Mesenchymal stem cell (in vitro differentiated cells and primary cell): ENCODE measurements at places on chromosomes 1 and 21.

DNA sequence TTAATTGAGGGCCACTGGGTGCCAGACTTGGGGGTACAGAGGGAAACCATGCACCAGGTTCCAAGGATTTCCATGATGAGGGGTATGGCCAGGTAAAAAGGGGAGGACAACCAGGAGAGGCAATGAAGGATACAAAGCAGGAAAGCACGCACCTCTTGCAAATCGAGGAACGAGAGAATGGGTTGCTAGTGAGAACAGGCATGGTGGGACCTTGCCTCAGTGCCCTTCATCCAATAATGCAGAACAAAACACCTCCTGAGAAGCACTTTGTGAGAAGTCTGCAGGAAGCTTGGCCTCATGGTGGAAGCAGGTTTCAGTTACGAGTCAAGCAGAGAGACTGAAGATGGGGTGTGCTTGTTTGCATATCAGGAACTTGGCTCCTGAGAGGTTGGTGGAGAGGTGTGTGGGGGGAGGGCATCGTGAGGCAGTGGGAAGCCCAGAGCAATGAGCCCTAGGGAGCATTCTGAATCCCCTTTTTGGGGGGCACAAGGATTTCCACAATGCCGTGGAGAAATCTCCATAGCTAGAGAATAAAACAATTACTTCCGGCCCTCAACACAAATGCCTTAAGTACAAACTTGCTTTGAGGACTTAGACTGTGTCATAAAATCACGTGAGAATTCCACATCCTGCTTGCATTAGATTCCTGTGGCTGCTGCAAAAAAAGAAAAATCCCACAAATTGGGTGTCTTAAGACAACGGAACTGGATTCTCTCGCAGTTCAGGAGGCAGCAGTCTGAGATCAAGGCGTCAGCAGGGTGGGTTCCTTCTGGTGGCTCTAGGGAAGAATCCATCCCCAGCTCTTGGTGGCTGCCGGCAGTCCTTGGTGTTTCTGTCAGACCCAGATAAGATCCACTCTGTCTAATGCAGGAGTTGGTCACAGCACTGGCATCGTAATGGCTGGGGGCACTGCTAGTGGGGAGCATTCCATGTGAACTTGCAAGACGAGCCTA, 54.9 kb upstream of the BACE2 start:
- DNase-seq = no peak

- no peak for DNase-seq
Measured at GRCh38 chr1:62613325-62613727, 16.0 kb downstream of the ANGPTL3 start.

- DNase-seq = no peak
Measured at GRCh38 chr1:241310451-241310850, 46.6 kb downstream of the RGS7 start.

- DNase-seq = peak; percentile 33
Measured at GRCh38 chr21:45078877-45079281, 4.5 kb downstream of the ADARB1 start.

DNA sequence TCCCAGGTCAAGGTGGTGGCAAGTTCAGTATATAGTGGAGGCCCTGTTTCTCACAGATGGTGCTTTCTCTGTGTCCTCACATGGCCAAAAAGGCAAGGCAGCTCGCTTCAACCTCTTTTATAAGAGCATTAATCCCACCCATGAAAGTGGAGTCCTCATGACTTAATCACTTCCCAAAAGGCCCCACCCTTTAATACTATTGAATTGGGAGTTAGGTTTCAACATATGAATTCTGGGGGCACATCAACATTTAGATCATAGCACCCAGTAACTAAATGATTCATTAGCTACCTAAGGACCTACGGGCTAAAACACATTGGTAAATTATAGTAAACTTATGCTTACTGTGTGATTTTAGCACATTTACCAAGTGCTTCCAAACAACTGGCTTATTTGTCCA, 317.9 kb downstream of the LTN1 start:
- DNase-seq = no peak

DNA sequence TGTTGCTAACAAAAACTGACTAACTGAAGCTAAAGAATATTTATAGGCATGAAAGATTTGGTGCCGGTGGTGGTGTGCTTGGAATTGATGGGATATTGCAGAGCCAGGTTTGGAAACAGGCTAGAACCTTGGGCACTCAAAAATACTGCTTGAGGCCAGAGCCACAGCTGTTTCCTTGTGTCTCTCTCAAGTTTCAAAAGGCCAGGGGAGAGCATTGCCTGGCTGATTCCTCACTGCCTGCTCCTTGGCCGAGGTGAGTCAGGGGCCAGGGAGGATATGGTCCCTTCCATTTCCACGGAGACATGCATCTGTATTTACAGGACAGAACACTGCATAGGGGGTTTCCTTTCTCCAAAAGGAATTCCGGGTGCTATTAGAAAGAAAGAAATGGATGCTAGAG, 36.1 kb upstream of the IVNS1ABP start:
- DNase-seq = no peak

- DNase-seq = peak; percentile 95
Measured at GRCh38 chr1:202349206-202349928, 868 bp downstream of the PPP1R12B start.

- peak; percentile 46 for DNase-seq
Measured at GRCh38 chr1:168454211-168454815, 89.5 kb downstream of the XCL2 start.

DNA sequence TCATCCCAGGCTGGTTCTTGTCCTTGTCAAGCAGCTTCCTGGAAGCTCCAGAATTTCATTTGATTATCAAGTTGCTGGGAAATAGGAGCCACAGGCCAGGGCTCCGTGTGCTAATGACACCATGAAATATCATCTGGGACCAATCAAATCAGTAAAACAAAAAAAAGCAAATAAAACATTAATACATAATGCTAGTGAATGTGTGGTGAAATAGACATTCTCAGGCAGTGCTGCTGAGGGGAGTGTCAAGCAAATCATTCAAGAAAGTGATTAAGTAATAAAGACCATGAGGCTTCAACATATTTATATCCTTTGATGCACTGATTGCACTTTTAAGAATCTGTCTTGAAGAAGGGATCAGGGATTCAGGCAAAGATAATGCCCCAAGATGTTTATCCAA, 213.7 kb downstream of the MATN1 start:
- DNase-seq = no peak

GRCh38 chr1:27005166-27005530, 7.5 kb downstream of the TENT5B start:
- no peak for DNase-seq

DNA sequence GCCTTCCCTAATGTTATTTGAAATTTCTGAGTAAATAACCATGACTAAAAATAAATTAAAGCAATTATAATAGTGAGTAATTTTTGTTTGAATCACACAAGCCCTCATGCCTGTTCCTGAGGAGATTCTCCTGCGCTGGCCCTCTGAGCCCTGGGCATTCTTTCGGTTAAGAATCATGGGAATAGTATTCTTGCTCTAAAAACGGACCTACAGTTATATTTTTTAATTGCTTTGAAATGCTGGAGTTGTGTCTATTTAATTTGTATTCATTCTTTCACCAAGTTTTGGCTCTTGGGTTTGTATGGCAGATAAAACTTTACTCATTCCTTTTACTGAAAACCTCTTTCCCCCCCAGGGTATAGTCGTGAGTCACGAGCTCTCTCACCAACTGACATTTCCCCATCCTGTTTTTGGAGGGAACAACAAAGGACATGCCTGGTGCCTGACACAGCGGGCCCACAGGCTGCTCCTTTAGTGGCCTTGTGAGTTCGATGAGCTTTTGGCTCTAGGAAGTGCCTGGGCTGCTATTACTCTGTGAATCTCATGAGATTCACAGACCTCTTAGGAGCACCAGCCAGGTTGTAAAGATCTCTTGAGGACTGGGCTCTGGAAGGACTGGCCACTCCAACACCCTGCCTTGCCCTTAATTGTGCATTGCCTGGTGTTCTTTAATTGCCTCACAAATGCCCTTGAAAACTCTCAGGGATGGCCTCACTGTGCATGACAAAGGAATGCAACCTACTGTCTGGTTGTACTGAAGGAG, 58.6 kb downstream of the DDR2 start:
- peak; percentile 80 for DNase-seq

GRCh38 chr1:164562511-164562910, 3.5 kb downstream of the PBX1 start:
- DNase-seq = no peak

DNA sequence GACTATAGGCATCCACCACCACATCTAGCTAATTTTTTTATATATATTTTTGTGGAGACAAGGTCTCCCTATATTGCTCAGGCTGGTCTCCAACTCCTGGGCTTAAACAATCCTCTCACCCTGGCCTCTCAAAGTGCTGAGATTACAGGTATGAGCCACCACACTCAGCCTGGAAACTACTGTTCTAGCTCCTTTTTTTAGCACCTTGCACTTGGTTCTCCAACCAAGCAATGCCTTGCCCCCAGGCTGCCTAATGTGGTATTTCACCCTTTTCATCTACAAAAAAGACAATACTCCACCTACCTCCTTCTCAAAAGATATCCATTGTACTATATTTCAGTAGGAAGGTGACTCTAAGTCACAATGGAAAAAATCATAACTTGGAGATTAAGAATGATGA, 6.7 kb downstream of the ARNT start:
- DNase-seq = no peak

GRCh38 chr1:30038134-30039025, 685.0 kb downstream of the MATN1 start:
- DNase-seq = no peak

- DNase-seq = no peak
Measured at GRCh38 chr1:167623951-167624350, 6.1 kb upstream of the RCSD1 start.

DNA sequence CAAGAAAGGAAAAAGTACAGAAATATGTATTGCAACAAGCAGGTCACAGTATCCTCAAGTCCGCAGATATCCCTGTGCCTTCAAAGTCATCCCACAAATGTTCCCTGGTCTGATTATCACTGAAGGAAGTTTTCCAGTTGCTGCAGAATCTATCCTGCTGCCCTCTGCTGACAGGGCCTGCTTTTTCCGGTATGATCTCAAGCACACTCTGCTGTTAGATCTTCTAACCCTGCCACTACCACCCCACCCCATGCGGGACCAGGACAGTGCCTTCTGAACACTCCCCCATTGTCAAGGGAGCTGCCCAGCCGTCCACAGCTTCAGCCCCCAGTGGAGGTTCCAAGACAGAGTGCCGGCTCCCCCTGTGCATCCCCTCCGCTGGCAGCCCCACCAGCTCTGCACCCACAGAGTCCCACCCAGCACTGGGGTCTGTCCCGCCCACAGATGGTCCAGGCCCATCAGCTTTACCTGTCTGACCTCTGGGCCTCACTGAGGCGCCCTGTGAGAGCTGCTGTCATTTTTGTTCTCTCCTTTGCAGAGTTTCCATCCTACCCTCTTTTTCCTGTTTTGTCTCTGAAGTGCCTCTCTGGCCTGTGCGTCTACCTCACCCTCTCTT, 27.9 kb downstream of the FAM163A start:
- no peak for DNase-seq

DNA sequence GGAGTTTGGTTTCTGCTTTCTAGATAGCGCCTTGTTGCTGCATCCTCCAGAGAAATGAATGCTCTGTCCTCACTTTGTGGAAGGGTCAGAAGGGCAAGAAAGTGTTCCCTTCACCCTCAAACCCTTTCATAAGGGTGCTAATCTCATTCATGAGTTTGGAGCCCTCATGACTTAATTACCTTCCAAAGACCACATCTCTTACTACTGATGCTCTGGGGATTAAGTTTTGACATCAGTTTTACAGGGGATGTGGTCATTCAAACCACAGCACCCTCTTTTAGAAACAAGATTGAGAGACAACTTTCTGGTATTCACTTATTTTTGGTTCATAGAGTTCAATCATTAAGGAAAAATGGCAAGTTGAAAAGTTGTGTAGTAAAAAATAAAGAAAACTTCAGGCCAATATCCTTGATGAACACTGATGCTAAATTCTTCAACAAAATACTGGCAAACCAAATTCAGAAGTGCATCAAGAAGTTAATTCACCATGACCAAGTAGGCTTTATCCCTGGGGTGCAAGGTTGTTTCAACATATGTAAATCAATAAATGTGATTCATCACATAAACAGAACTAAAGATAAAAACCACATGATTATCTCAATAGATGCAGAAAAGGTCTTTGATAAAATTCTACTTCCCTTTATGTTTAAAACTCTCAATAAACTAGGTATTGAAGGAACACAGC, 442.1 kb downstream of the PTBP2 start:
- DNase-seq = no peak

DNA sequence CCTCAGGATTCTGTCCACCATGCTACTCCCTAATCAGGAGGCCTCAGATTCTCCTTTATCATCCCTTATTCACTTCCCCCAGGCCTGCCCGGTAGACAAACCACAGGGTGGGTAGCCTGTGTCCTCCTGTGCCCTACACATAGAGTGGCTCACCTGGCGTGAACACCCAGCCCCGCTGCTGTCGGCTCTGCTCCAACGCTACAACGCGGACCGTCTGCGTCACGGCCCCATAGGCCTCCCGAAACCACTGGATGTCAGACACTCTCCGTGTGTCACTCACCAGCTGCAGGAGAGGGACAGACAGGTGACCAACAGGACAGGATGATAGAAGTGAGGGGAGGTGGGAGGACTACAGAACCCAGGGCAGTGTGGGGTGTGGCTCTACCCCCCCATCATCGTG, 10.3 kb downstream of the PMVK start:
- DNase-seq = no peak

DNA sequence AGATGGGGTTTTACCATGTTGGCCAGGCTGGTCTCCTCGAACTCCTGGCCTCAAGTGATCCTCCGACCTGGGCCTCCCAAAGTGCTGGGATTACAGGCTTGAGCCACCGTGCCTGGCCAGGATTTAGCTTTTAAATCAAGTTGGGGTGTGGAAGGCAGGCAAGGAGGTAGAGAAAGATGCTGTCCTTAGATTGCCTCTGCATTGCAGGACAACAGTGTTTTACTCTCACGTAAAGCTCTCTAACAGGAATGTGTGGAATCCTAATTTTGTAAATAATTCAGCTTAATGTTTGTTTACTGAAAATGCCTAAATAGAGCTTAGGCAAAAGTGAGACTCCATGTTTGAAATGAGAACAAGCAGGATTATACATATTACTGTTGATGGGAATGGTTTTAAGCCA, 29.5 kb upstream of the TGFB2 start:
- peak; percentile 37 for DNase-seq

DNA sequence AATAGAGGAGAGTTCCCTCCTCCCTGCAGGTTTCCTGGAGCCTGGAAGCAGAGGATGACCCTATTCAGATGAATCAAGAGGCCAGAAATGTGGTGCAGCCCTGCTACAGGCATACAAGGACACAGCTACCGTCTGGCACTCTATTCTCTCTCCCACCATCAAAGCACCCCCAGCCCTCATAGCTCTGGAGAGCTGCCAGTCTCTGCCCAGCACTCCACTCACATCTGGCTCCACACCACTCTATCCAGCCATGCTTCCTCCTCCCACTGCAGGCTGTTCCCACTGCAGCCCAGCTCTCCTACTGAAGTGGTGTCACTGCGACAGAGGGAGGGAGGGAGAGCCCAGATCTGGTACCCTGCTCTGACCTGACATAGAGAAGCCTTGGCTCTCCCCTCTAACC, 18.4 kb downstream of the SYT2 start:
- DNase-seq = no peak

DNA sequence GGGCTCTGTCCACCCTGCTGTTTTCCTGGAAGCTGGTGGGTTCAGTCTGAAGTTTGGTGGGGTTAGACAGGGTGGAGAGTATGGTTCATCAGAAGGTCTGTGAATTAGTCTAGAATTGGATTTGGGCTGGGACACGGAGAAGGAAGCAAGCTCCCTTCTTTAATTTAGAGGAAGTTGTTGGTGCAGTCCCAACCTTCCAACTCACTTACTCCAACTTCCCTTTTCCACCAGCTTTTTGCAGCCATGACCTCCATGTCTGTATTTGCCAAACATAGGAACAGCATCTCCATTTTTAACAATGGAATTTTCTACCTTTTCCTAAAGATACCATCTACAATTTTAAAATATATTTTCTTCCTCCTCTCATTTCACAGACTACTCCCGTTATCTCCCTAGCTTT, 28.5 kb upstream of the PRELP start:
- DNase-seq = no peak
